ENCODE measurements at places on chromosomes 1 and 21. TPM values are rescaled to one million over a fixed set of nuclear protein-coding genes. Genes with fewer than 3 reads are reported as not detected.

GRCh38 chr21:32974653-32975052 lies 51.1 kb upstream of the OLIG2 start:
- H3K27me3 ChIP-seq, result peaks cover 11% of the 10 kb centered on the region
- peaks cover 21% of the 10 kb centered on the region for H3K4me1 ChIP-seq
- no peaks in the 10 kb centered on the region for H3K36me3 ChIP-seq

GRCh38 chr1:229844675-229845074 lies 218.6 kb downstream of the URB2 start:
- H3K4me1 ChIP-seq, result peaks cover 23% of the 10 kb centered on the region
- DNase-seq, result no peak
- H3K27ac ChIP-seq, result no peak overlapping the region
- H3K36me3 ChIP-seq, result no peaks in the 10 kb centered on the region

WNT4 gene
- 0.98 TPM for total RNA-seq

HMGCS2 gene
- 105 TPM for total RNA-seq

DNA sequence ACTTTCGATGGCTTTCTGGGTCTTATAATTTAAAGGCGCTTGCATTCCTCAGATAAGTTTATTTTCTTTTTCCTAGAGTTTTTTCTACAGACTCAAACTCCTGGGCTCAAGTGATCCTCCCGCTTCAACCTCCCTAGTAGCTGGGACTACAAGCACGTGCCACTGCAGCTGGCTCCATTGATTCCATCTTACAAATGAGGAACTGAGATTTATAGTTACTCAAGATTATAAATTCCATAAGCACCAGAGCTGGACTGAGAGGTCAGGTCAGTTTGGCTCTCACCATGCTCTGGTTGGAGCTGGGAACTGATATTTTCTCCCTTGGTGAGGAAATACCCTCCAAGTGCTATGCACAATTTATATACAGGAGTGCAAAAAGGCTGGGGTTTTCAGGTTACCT lies 13.4 kb upstream of the PRPF38B start:
- H3K4me3 ChIP-seq, result no peak overlapping the region
- DNase-seq, result no peak
- peaks cover 1% of the 10 kb centered on the region for H3K4me1 ChIP-seq
- no peak overlapping the region for H3K27ac ChIP-seq

GPR89B gene
- total RNA-seq, result 22.7 TPM

GRCh38 chr1:228284148-228284495 lies 76.3 kb downstream of the OBSCN start:
- no peak for DNase-seq
- H3K4me1 ChIP-seq, result no peaks in the 10 kb centered on the region
- H3K36me3 ChIP-seq, result peaks cover 6% of the 10 kb centered on the region
- no peak overlapping the region for H3K4me3 ChIP-seq
- H3K27me3 ChIP-seq, result no peaks in the 10 kb centered on the region

DNA sequence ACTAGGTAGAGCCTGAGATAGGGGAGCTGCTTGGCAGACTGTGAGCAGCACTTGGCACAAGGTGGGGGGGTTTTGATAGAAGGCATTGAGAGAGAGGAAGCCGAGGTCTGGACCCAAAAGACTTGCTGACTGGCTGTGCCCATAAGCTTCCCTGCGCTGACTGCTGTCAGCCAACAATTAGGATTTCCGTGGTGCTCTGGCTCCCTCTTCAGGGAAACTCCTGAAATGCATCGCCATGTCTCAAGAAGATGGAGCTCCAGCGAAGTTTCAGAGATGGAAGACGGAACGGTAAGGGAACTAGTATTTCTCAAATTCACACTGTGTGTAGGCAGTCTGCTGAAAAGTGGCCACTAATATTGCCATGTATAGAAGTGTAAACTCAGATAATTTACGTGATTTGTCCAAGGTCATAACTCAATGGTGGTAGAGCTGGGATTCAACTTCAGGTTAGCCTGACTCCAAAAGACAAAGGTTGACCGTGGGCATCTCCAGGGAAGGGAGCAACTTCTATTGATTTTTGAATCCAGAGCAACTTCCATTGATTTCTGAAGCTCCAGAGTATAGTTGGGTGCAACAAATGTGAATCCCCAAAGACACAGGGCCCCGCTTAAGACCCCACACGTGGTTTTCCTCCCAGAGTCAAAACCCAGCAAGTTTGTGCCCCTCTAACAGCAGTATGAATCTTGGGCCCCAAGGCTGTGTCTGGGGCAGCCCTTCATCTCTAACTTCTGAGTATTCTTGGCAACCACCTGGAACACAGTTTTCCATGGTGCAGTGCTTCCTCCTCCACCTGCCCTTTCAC lies 44.5 kb upstream of the CRNN start:
- no peak overlapping the region for H3K4me3 ChIP-seq
- no peaks in the 10 kb centered on the region for H3K36me3 ChIP-seq
- no peak overlapping the region for H3K27ac ChIP-seq
- H3K27me3 ChIP-seq, result no peaks in the 10 kb centered on the region
- H3K4me1 ChIP-seq, result no peaks in the 10 kb centered on the region
- peak; percentile 17 for DNase-seq

- H3K36me3 ChIP-seq, result no peaks in the 10 kb centered on the region
- H3K4me1 ChIP-seq, result peaks cover 30% of the 10 kb centered on the region
- no peak for DNase-seq
Measured at GRCh38 chr1:119673171-119673940, 25.3 kb upstream of the ZNF697 start.

KIF2C gene
- total RNA-seq, result 26.6 TPM

DNA sequence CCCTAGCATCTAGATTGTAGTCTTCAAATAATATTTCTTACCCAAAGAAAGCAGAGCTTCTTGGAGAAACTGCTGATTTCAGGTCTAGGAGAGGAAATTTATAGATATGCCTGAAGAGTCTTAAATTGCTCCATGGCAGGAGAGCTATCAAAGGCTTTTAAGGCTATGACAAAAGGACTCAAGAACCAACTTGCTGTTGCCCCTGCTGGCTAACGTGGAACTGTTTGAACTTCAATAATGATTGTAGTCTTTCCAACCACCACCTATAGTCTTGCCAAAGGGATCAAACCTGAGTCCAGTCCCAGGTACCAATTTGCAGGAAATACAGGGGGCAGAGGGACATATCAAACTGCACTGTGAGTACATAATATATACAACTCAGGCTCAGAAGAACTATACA lies 336.2 kb upstream of the ESRRG start:
- H3K4me1 ChIP-seq, result peaks cover 3% of the 10 kb centered on the region
- no peak overlapping the region for H3K4me3 ChIP-seq
- no peaks in the 10 kb centered on the region for H3K36me3 ChIP-seq
- no peak overlapping the region for H3K27ac ChIP-seq
- DNase-seq, result no peak

DNA sequence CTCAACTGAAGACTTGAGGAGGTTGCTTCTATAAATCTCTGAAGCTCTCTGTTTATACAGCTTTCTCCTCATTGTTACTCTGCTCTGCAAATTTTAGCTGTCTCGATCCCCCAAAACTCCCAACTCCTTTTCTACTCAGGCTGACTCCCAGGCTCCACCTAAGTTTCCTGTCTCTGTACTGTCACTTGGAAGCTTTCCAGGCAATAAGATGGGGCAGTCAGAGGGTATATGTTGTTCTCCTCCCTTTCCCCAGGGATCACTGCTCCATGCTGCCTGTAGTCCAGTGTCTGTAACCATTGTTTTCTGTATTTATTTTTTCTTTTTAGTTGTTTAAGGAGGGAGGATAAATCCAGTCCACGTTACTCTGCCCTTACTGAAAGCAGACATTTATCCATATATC lies 13.4 kb downstream of the TSNAX start:
- no peaks in the 10 kb centered on the region for H3K4me1 ChIP-seq
- no peak overlapping the region for H3K27ac ChIP-seq
- peaks cover 45% of the 10 kb centered on the region for H3K36me3 ChIP-seq

DNA sequence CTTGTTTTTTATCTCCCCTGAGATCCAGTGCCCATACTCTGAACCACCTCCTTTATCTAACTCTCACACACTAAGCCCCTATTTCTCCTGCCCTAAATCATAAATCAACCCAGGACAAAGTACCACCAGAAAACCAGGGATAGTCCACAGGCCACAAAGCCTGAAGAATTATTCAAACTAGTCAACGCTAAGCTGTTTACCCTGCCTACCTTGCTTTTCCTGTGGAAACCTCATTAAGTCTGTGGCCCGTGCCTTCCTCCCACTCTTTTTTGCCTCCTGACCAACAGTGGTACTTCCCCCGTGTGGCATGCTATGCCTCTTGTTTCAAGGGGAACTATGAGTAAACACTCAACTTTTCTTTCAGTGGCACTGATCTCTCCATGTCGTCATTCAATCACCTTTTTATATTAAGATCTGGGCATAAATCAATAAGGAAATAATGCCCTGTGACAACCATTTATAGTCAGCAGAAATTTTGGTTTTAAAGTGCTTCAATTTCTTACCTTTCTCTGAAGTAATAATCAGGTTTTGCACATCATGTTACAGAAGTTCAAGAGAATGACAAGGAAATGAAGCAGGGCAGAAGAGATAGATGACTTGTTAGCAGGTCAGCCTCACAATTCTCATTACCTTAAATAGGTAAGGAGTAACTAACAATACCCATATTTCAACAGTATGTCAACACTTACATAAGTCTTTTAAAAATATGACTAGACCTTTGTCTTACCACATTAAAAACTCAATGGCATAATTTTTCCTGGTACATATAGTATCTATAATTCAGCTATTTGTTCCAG lies 32.1 kb downstream of the EYA3 start:
- H3K27ac ChIP-seq, result peak overlapping the region; percentile 65
- no peak overlapping the region for H3K4me3 ChIP-seq
- H3K27me3 ChIP-seq, result no peaks in the 10 kb centered on the region

ID3 gene
- 420 TPM for total RNA-seq

- H3K4me1 ChIP-seq, result peaks cover 3% of the 10 kb centered on the region
- H3K27me3 ChIP-seq, result no peaks in the 10 kb centered on the region
- no peak overlapping the region for H3K27ac ChIP-seq
- no peak overlapping the region for H3K4me3 ChIP-seq
- DNase-seq, result no peak
Measured at GRCh38 chr1:100671601-100672000, 47.9 kb upstream of the VCAM1 start.

DNA sequence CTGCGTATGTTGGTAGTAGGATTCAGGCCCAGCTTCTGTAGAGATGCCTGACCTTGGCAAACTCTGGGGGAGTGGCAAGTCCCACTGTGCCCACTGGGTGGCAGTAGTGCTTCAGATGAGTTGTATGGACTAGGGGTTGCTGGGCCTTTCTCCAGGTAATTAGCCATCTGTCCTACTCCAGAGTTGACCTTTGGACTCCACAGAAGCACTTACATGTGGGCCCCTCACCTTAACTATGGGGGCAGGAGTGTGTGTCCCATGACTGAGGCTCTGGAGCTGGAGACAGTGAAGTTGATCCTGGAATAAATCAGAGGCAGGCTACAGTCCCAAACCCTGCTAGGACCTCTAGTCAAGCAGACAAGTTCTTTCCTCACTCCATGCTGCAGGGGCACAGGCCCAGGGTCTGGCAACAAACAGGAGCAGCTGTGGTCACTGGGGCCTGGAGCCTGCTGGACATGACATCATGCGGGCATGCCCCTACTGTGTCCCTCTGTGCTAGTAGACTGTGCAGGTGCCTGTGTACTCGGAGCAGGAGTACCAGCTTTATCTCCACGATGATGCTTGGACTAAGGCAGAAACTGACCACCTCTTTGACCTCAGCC lies 4.6 kb downstream of the DMAP1 start:
- H3K36me3 ChIP-seq, result peaks cover 7% of the 10 kb centered on the region
- DNase-seq, result peak; percentile 91
- peaks cover 29% of the 10 kb centered on the region for H3K4me1 ChIP-seq

GRCh38 chr1:157831968-157832626 lies 9.5 kb downstream of the CD5L start:
- no peak for DNase-seq
- peaks cover 18% of the 10 kb centered on the region for H3K4me1 ChIP-seq
- H3K36me3 ChIP-seq, result no peaks in the 10 kb centered on the region
- H3K27ac ChIP-seq, result no peak overlapping the region
- no peaks in the 10 kb centered on the region for H3K27me3 ChIP-seq

ERICH3 gene
- 1.1 TPM for total RNA-seq

FCRL4 gene
- total RNA-seq, result not detected

IPO13 gene
- 35.8 TPM for total RNA-seq

DNA sequence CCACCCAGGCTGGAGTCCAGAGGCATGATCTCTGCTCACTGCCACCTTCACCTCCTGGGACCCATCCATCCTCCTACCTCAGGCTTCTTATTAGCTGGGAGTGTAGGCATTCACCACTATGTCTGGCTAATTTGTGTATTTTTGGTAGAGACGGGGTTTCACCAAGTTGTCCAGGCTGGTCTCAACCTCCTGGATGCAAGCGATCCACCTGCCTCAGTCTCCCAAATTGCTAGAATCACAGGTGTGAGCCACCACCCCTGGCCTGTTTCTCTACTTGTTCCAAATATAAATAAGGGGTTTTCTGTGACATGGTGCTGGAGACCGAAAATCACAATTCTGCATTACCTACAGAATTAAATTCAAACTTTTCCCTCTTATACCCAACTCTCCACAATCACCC lies 36.6 kb upstream of the HSD3B1 start:
- peaks cover 16% of the 10 kb centered on the region for H3K27me3 ChIP-seq
- H3K4me3 ChIP-seq, result no peak overlapping the region
- no peak overlapping the region for H3K27ac ChIP-seq
- DNase-seq, result no peak

DNA sequence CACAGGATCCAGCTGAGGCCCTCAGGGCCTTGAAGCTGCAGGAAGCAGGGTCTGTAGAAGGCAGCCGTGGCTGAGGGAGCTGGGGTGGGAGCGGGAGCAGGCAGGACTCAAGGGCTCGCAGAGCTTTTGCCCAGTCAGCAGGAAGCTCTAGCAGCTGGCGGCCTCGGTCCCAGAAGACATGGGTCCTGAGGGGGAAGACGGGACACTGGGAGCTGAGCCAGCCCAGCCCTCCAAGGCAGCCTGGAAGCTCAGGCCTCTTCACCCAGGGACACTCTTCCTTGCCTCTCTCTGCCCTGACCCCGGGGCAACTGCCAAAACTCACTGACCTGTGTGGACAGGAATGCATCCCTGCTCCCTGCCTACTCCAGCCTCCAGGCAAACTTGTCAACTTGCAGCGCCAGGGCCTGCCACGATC lies 8.9 kb downstream of the ADGRB2 start:
- H3K4me1 ChIP-seq, result peaks cover under 1% of the 10 kb centered on the region
- peaks cover 24% of the 10 kb centered on the region for H3K27me3 ChIP-seq
- no peaks in the 10 kb centered on the region for H3K36me3 ChIP-seq
- no peak overlapping the region for H3K4me3 ChIP-seq
- DNase-seq, result no peak

CLDN8 gene
- total RNA-seq, result not detected

WNT3A gene
- total RNA-seq, result not detected

Data from progenitor cell of endocrine pancreas (in vitro differentiated cells).